Cortex of kidney (tissue), 1 donor: ENCODE measurements at places on chromosomes 11 and 22.

DNA sequence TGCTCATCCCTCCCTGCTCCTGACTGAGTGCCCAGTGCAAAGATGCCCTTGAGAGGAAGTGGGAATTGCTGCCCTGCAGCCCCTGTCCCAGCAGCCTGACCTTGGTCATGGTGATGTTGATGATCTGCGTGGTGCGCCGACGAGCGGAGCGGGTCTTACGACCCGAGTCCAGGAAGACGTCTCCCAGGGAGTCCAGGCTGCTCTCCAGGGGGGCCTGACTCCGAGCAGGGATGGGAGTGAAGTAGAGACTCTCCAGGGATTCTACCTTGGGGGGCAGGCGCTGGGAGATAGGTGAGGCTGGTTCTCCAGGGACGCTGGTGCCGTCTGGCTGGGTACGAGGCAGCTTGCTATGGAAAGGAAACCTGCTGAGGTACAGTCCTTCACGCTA, 8.4 kb downstream of the IL18BP start:
- DNase-seq, result no peak

DNA sequence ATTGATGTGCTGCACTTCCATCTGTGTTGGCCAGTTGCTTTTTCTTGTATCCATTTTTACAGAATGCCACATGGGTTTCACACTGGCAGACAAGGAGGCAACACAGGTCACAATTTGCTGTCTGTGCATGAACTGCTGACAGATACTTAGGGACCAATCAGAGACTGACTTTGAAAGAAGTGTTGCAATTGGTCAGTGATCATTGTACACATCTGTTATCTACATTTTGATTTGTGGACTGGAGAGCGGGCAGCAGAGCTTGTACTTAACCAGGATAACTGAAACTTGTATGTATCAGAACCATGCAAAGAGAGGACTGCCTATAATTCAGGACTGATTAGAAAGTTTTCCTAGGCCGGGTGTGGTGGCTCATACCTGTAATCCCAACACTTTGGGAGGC, 21.8 kb downstream of the PRR5 start:
- no peak for DNase-seq

DNA sequence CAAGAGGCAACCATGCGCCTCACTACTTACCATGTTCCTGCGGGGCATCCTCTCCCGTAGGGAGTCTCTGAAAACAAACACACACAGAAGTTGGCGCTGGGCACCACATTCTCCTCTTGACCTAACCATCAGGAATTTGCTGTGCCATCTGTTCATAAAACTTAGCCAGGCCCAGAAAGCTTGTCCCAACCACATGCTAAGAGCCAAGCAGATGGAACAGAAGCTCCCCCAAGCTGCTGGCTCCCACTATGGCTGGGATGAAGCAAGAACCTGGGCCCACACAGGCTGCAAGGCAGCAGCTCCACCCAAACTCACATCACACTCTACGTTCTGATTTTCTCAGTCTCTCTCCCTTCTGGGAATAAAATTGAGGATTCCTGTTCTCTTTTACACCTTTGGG, 17.4 kb downstream of the HPS4 start:
- no peak for DNase-seq

DNA sequence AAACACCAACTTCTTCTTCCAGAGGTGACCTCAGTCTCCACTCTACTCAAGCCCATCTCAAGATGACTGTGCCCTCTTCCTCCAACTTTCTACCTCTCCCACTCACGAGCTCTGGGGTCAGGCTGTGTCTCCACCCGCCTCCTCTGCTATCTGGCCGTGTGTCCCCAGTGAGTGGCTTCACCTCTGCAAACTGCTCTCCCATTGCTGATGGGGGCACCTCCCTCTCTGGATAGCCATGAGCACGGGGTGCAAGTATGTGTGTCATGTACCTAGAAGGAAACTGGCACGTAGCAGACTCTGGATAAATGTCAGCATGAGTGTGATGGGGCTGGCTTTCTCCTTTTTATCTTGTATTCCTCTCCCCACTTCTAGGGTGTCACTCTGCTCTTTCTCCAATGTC, 18.3 kb upstream of the RAC2 start:
- no peak for DNase-seq

GRCh38 chr11:64970731-64971151, 1.2 kb downstream of the MAJIN start:
- DNase-seq, result no peak

- DNase-seq, result no peak
These were observed 37.8 kb downstream of the SCN3B start for GRCh38 chr11:123616505-123617198.

GRCh38 chr11:99370549-99371216, 349.9 kb downstream of the CNTN5 start:
- DNase-seq, result no peak

DNA sequence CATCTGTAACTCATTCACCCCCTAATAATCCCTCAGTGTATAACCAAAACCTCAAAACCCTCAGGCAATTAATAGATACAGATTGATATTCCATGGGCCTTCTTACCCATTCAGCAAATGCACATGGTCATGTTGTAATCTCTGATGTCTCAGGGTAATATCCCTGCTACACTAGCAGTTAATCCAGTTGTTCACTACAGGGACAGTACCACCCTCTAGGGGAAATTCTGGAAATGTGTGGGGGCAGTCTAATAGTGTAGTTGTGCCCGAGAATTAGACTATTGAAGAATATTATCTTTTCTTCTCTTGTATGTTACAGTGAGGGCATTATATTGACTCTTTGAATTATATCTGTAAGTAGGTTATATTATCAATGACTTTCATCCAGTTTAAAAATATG, 175.4 kb downstream of the CWF19L2 start:
- DNase-seq, result no peak

GRCh38 chr11:57547854-57548377, 10.5 kb downstream of the SMTNL1 start:
- no peak for DNase-seq

DNA sequence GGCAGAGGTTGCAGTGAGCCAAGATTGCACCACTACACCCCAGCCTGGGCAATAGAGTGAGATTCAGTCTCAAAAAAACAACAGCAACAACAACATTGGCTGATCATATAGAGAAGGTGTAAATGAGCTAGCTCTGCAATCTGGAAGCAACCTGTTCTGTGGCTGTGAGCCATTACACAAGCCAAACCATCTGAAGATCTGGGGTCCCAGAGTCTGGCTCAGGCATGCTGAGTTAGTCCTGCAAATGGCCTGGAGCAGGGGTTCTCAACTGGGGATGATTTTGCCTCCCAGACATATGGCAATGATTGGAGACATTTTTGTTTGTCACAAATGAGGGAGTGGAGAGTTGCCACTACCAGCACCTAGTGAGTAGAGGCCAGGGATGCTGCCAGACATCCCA, 42.3 kb upstream of the RAB1B start:
- DNase-seq, result no peak

DNA sequence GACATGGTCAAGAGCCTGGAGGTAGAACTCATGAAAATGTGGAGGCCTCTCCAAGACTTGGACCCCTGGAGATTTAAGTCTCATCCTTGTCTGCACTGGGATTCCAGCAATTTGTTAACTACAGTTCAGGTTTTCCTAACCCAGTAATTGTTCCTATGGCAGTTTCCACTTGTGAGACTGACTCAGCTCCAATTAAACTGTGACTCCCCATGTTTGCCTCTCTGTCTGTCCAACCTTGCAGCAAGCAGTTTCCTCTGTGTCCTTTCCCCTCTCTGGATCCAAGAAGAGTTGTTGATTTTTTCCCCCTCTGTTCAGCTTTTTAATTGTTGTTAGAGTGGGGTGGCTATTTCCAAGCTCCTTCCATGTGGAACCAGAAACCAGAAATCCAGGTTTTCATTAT, 16.2 kb upstream of the ARHGAP20 start:
- no peak for DNase-seq

DNA sequence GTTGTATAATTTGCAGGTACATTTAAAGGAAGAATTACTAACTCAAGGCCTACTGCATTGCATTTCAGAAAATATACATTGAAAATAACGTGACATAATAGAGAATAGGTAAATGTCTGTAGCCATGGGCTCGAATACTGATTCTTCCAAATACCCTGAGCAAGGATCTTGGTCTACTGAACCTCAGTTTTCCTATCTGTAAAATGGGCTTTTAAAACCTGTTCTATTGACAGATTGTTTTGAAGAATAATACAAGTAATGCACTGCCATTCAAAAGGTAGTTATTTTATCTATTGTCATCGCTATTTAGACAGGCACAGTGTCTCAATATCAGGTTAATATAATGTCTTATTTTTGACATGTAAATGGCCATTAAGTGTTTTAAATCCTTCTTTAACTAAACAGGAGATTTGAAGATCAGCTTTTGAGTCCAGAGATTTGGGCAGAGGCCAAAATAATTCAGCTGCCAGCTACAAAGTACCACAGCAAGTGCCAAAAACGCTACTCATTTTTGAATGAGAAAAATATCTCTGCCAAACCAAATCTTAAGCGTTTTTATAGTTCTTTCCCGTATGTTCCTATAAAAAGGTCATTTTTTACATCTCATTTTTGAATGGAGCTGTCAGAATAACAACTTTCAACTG, 56.7 kb downstream of the CTSC start:
- DNase-seq, result no peak

- no peak for DNase-seq
These were observed 1167.6 kb downstream of the JRKL start for GRCh38 chr11:97557399-97557798.

- DNase-seq, result no peak
These were observed 1.2 kb downstream of the SLCO2B1 start for GRCh38 chr11:75152090-75152489.

- DNase-seq, result no peak
These were observed 10.0 kb upstream of the ZNRF3 start for GRCh38 chr22:28873183-28873963.

DNA sequence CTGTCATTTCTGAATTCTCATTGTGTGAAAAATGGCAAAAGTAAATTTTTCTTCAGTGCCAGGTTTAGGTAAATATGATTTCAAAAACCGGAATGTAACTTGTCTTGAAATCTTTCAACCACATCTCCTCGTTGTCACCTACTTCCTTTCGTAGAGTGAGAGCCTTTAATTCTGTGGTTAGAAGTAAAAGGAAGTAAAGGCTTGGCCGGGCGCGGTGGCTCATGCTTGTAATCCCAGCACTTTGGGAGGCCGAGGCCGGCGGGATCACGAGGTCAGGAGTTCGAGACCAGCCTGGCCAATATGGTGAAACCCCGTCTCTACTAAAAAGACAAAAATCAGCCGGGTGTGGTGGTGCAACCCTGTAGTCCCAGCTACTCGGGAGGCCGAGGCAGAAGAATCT, 29.8 kb downstream of the SGSM3 start:
- no peak for DNase-seq

DNA sequence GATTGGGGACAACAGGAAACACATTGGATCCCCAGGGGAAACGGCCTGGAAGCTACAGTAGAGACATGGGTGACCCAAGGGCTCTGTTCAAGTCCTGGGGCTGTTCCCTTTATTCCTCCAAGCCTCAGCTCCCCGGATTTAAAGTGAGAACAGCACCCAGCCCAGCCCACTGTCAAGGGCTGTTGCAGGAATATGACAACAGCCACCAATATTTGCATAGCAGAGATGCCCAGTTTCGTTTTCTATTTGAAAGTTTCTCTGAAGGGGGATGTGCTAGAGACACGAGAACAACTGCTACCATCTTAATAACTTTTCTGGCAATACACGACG, 81.1 kb upstream of the WNT7B start:
- no peak for DNase-seq

GRCh38 chr11:41660585-41660984, 201.1 kb upstream of the LRRC4C start:
- DNase-seq, result no peak

DNA sequence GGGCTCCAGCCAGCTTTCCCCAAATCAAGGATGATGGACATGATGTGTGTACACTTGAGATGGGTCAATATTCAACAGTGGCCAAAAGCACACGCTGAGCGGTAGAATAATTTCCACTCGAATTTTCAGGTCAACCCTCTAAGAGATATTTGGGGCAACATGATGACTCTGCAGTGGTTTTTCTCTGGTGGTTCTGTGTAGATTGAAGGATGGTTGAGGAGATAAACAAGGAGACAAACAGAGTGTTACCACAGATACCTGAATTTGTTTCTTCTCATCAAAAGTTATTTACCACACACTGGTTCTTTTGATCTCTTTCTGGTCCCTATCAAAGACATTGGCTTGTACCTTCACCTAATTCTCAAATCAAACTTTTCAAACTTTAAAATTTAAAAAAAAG, 242.0 kb downstream of the ETS1 start:
- DNase-seq, result no peak

- no peak for DNase-seq
These were observed 21.7 kb downstream of the TEAD1 start for GRCh38 chr11:12695873-12696272.

DNA sequence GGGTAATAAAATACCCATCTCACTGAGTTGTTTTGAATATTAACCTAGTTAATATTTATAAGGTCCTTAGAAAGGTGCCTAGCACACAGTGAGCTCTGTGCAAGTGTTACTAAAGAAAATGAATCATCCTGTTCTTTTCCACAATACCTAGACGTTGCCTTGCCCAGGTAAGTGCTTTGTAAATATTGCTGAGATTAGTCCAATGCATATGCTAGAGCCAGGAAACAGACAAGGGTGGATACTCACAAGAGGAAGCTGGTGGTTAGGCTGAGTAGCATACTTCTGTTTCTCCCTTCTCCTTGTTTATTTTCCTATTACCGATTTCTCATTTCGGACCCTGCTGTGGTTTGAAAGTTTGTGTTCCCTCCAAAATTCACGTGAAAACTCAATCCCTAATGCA, 58.1 kb upstream of the BARX2 start:
- DNase-seq, result no peak

GRCh38 chr11:20066013-20066782, 94.1 kb downstream of the DBX1 start:
- DNase-seq, result no peak

GRCh38 chr11:76579056-76579751, 91.3 kb downstream of the LRRC32 start:
- no peak for DNase-seq

- no peak for DNase-seq
These were observed 42.0 kb downstream of the IGLL5 start for GRCh38 chr22:22929381-22930221.

GRCh38 chr11:88520391-88520790, 182.9 kb upstream of the CTSC start:
- no peak for DNase-seq

DNA sequence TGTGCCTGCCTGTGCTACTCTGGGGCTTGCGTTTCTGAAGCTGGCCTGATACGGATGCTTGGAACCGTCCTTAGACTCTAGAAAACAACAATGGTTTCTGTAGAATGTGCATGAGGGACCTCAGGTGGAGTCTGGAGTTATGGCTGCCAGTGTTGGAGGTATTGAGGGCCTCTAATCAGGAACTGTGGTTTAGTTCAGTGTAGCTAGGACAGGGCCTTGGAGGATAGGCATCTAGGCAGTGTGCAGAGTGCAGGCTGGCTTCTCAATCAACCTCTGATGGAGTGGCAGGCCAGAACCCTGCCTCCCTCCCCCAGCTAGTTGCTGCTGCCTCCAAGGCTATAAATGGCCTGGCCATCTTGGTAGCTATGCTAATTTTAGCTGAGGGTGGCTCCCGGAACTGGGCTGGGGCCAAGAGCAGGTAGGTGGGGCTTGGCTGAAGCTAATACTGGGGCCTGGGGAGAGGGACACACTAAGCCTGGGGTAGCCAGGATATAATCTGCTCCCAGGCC, 4.0 kb downstream of the STIM1 start:
- no peak for DNase-seq
